ENCODE measurements at places on chromosomes 4 and X.
A peak's percentile ranks its signal among the peaks of the same experiment; 100 is the strongest.

DNA sequence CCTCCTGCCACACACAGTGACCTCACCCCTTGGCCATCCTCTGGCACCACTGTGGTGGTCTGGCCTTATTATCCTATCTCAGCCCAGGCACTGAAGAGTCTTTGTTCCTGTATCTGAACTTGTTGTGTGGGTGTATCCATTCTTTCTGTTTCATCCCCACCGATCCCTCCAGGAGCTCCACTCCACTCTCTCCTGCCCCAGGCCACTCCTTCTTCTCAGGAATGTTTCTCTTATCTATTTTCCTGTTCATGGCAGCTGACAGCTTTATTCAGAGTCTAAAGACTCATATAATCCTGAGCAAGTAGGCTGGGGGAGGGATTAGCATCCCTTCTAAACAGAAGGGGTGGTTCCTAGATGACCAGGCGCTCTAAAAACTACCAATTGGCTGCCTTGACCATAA lies 150.0 kb downstream of the ANAPC10 start:
- no peak for DNase-seq

DNA sequence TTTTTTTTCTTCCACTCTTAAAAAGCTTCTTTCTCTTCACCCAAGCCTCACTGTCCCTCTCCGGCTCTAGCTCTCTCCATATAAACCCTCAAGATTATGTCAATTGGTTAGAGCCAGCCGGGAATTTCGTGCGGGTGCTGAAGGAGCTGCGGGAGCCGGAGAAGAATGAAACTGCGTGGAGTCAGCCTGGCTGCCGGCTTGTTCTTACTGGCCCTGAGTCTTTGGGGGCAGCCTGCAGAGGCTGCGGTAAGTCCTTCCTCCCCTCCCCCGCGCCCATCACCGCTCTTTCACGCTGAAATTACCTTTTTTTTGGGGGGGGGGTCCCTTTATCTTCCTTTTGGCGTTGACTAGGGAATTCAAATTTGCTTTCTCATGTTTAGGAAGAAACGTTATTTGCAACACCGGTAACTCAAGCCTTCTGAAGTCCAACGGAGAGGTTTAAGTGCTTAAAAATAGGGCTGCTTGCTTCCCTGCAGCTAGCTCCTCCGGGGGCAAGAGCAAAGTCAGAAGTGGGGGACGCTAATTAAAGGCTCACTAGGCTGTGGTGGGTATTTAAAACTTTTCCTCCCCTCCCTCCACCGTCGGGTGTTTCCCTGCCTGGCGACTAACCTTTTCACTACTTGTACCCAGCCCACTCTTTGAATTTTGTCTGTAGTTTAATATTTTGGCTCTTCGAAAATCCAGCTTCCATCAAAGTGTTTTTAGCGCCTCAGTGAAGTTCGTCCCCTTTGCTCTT lies 491 bp downstream of the COL4A5 start:
- DNase-seq = peak; percentile 3

- DNase-seq = no peak
Observed at GRCh38 chr4:17688011-17688441, 73.6 kb downstream of the MED28 start.

- no peak for DNase-seq
Observed at GRCh38 chrX:28670074-28670473, 82.8 kb downstream of the IL1RAPL1 start.

GRCh38 chrX:107673431-107673830 lies 45.1 kb downstream of the PRPS1 start:
- no peak for DNase-seq

DNA sequence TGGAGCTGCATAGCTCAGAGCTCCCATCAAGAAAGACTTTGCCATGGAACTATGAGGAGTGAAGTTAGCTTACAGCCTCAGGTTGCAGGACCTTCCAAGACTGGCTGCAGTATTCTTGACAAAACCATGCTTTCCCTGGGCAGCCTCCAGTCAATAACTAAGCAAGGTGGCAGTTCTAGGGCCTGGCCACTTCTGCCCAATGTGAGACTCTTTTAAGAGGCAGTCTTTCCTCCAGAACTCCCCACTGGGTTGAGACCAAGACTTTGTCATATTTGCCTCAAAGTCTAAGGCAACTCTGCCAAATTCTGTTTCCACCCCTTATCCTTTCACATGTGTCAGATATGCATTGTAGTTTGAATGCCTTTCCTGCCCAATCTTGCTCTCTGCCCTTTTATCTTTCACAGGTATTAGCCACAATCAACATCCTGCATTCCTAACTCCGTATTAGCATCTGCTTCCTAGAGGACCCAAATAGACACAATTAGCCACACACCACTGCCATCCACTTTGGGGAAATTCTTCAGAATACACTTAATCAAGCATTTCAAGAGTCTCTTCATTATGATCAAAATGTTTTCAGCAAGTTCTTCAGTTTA lies 17.7 kb upstream of the SLC25A43 start:
- no peak for DNase-seq

GRCh38 chrX:47273011-47273730 lies 40.4 kb downstream of the USP11 start:
- DNase-seq = no peak

DNA sequence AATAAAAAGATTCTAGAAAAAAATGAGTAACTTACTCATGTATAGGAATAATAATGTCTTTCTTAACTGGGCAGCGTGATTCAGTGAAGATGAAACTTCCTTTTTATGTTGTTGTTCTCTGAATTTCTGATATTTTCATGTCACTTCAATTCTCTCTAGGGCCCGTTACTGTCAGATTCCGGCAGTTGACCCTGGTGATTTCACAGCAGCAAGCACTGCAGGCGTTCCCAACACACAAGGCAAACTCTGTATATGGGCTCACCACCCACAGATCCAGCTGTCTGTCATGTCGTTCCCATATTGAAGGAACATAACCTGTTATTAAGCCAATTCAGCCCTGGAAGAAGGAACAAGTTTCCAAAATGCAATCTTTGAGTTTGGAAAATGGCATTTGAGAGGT lies 288.3 kb upstream of the GALNTL6 start:
- DNase-seq = no peak

DNA sequence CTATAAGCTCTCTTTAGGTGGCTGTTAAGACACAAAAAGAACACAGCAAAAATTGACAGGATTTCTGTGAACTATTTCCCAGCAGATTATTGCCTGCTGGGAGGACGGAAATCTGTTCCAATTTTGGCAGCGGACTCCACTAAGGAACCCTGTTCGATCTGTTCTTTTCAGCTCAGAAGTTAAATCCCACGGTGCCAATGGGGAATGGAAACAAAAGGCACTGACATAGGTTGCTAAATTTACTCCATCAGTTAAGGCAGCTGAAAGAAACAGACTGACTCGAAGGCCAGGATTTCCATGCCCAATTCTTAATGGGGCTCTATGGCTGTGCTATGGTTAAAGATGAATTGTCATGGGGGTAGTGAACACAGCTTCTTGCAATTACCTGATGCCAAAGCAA lies 126.5 kb upstream of the HPGD start:
- DNase-seq = no peak

DNA sequence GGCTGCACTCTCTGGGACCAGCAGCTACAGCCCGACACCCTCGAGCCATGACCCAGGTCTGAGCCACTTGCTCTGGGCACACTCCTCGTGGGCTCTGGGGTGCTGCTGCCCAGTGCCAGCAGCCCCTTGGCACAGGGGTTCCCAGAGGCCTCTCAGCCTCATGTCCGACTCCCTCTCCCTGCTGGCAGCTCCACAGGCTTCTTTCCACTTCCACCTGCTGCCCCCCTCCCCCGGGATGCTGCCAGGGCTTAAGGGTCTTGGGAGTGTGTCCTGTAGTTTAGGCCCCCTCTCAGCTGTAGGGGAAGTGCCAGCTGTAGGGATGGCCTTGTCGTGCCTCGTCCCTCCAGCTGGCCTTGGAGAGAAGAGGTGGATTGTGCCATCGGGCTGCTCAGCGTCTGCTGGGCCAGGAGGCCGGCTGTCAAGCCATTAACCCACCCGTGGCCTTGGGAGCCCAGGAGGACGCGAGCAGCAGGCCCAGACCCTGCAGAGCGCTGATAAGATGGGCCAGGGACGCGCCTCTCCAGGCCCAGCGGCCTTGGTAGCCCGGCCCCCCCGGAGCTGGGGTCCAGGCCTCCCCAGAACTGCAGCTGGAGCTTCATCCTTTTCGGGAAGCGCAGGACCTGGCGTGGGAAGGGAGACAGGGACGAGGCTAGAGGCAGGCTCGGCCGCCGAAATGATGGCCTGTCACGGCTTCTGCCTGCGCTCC lies 1.0 kb upstream of the USP27X start:
- DNase-seq = no peak

- no peak for DNase-seq
Observed at GRCh38 chrX:39729981-39730661, 367.6 kb downstream of the BCOR start.

DNA sequence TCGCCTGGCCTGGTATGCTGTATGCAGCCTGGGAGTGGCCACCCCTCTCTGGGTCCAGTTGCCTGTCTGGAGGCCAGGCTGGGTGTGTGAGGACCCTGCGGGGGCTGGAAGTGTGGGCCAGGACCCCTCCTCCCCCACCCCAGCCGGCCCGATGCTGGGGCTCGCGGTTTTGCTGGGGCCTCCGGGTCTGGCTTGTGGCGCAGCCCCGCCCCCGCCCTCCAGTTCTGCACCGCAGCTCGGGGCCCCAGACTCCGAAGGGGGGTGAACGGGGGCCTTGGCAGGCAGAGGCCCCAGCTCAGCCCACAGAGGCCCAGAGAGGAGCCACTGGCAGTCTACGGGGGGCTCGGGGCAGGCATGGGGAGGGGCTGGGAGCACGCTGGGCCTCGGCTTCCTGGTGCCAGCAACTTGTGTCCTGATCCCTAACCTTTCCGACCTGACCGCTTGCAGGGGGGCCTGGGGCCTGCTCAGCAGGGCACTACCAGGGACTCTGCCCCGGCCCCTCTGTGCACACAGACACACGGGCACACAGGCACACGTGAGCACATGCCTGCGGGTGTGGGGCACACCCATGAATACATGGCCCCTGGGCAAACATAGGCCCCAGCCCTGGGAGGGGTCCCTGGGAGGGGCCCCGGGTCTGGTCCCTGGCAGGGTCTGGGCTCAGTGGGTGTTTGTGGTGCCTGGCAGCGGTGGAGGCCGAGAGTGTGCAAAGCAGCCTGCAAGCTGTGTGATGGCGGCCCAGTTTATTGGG lies 21.4 kb upstream of the FGFR3 start:
- DNase-seq = no peak

- no peak for DNase-seq
Observed at GRCh38 chr4:105276361-105277104, 129.9 kb downstream of the TET2 start.

DNA sequence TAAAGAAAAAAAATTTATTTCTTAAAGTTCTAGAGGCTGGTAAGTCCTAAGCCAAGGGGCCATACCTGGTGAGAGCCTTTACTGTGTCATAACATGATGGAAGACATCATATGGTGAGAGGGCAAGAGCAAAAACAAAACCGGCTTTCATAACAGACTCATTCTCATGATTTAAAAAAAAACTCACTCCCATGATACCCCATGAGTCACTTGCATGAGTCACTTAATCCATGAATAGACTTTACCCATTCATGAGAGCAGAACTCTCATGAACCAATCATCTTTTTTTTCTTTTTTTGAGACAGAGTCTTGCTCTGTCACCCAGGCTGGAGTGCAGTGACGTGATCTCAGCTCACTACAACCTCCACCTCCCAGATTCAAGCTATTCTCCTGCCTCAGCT lies 369.7 kb upstream of the DIAPH2 start:
- DNase-seq = peak; percentile 4

- no peak for DNase-seq
Observed at GRCh38 chrX:50704360-50704759, 109.6 kb downstream of the SHROOM4 start.

GRCh38 chr4:85419103-85419502 lies 55.8 kb upstream of the ARHGAP24 start:
- no peak for DNase-seq

DNA sequence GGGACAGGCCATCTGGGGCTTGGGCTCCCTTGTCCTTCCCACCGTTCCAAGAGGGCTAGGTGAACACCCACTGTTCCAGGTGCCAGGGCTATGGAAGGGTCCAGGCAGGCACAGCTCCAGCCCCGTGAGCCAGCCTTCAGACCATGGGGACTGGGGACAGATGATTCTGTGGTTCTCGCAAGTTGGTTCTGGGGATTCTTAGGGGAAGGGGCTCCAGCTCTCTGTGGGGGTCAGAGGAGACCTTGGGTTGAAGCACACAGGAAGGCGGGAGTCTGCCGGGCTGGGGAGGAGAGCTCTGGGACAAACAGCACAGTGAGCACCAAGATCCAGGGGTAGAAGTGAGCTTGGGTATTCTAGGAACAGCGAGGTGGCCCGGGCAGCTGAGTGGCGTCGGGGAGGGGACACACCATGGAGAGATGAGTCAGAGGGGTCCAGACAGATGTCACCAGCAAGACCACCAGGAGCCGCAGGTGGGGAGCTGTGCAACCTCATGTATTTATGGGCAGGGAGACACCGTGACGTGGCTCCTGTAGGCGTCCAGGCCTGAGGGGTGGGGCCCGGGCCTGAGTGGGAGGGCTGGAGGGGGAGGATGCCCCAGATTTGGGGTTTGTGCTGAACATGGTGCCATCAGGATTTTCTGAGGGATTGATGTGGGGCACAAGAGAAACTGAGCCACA lies 48.8 kb upstream of the HMX1 start:
- DNase-seq = no peak

DNA sequence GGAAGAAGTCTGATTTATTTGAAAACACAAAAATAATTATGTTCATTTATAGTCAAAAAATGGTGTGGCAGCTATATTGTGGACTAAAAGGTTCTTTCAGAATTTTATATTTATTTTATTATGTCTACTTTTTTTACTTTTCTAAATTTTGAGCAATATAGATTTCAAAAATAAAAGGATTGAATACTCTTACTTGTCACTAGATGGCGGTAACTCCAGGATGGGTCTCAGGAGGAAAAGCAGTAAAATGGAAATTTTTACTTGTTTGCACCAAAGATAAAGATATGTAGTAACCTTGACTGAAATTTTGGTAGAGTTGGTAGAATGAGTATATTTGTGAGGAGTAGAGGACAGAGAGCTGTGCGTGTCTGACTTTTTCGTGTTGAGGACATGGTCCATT lies 14.5 kb upstream of the DACH2 start:
- DNase-seq = no peak

DNA sequence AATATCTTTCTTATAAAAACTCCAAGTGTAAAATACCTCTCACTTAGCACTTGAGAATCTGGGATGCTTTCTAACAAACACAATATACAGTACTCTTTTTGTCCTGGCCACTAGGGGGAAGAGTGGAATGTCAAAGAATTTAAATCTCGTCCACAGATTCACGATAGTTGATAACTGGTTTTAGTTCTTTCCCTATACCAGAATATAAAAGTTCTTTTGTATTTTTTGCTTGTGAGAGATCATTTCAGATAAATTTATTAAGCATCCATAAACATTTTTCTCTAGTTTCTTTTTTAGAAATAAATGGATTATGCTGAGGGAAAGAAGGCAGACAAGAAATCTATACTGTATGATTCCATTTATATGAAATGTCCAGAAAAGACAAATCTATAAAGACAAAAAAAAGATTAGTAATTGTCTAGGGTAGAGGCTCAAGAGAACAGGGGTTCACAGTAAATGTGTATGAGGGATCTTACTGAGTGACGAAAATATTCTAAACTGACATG lies 50.4 kb downstream of the MGARP start:
- DNase-seq = peak; percentile 10

GRCh38 chrX:80513625-80514024 lies 93.4 kb downstream of the TENT5D start:
- no peak for DNase-seq

- DNase-seq = no peak
Observed at GRCh38 chrX:72057849-72058248, 73.9 kb downstream of the RTL5 start.

All from H54 (cell line).